ENCODE measurements at places on chromosomes 4 and X.

- DNase-seq = no peak
Measured at GRCh38 chr4:28225689-28226353, 1365.2 kb downstream of the STIM2 start.

DNA sequence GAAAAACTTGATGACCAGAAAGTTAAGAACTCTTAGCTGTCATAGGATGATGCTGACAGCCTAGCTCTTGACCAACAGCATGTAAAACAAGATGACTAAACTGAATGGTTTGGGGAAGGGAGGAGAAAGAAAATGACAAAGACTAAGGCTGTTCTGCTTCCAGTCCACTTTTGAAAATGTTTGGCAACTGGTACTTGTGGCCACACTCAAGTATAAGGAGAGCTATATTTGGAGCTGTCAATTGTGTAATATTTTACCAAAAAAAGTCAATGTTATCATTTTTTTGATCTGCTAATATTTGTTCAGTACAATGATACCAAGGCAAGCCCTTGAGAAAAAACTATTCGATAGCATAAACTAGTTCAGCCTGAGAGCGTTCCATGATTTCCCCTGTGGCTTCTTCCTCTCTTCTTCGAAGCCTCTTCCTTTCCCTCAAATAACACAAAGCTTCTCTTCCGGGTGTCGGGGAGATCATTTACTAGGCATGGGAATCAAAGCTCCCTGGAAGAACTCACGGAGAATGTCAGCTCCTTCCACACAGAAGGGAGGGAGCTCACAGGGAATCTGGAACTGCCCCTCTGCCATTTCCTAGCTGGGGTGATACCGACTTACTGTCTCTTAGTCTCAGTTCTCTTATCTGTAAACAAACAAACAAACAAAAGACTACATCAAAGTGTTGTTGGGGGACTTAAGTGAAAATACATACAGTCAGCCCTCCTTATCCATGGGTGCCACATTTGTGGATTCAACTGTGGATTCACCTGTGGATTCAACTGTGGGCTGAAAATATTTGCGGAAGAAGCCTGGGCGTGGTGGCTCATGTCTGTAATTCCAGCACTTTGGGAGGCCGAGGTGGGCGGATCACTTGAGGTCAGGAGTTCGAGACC lies 82.6 kb downstream of the SCD5 start:
- DNase-seq = no peak

DNA sequence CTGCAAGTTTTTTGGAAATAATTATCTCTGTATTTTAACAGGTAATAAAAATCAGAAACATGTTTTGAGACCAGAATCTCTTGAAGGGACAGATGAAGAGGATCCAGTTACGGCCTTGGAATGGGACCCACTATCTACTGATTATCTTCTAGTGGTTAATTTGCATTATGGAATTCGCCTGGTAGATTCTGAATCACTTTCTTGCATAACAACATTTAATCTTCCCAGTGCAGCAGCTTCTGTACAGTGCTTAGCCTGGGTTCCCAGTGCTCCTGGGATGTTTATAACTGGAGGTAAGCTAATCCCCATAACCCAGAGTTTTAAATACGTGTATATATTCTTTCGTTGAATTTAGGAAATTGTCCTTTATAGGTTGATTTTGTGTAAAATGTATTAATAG lies 59.4 kb downstream of the WDR17 start:
- DNase-seq = no peak

- DNase-seq = no peak
Measured at GRCh38 chr4:142493255-142494110, 352.6 kb downstream of the INPP4B start.

- no peak for DNase-seq
Measured at GRCh38 chrX:154026136-154027021, 6.7 kb upstream of the IRAK1 start.

DNA sequence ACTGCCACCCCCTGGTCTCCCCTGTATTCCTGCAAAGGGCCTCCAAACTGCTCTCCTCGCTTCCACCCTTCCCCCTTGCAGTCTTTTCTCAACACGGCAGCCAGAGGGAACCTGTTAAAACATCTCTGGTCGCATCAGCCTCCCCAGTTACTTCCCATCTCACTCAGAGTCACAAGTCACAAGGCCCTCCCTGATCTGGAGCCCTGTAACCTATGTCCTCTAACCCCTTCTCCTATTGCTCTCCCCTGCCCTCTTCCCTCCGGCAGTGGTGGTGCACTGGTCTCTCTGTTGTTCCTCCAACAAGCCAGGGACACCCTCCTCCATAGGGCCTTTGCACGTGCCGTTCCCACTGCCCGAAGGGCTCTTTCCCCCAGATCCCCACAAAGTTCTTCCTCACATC lies 73.2 kb downstream of the SH3KBP1 start:
- DNase-seq = no peak

GRCh38 chr4:88697588-88698329 lies at the start of gene NAP1L5:
Gene NAP1L5 (minus strand): TSS chr4:88697829. CDS start chr4:88697754, 75 bp downstream.
- DNase-seq = no peak

- no peak for DNase-seq
Measured at GRCh38 chr4:36353998-36354397, 72.6 kb downstream of the DTHD1 start.

GRCh38 chr4:69727926-69728325 lies 32.5 kb downstream of the SULT1B1 start:
- no peak for DNase-seq

DNA sequence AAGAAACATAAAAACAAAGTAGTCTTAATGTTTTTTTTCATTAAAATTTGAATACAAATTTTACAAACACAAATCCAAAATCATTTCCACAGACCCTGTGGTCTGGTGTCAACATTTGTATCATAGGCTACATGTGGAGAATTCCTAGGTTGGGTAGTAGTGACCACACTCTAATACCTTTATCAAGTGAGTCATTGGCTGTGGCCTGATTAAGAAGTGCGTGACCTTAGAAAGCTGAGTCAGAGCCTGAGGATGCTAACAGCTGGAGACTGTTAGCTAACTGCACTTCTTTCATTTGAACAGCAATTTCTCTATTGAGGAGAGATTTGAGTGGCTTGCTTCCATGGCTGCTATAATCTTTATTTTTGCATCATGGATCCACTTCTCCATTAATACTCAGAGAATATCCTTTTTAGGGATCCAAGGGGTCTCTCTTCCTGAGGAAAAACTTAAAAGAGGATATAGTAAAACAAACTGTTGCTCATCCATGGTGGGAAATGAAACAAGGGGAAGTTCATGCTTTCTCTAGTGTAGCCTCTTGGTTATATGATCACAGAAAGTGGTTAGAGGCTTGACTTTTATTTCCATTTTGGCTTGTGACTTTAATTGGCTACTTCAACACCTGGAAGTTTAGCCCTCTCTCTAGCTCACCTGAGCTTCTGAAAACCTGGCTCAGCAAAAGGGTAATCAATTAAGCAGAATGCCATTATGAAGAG lies 335.8 kb downstream of the PABPC4L start:
- no peak for DNase-seq

GRCh38 chr4:7199771-7200441 lies 7.6 kb downstream of the SORCS2 start:
- no peak for DNase-seq

DNA sequence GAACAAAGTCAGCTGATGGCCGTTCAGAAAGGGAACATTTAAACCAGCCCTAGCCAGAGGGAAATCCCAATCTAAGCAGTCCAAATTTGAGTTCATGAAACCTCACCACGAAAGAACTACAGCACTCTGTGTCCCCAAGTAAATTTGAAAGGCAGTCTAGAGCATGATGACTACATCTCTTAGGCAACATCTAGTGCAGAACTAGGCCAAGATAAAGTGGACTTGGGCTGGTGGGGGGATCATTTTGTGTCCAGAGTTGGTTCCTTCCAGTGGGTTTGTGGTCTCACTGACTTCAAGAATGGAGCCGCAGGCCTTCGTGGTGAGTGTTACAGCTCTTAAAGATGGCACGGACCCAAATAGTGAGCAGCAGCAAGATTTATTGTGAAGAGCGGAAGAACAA lies 64.9 kb downstream of the KLHL4 start:
- no peak for DNase-seq

- no peak for DNase-seq
Measured at GRCh38 chrX:107551546-107551945, 76.8 kb upstream of the PRPS1 start.

DNA sequence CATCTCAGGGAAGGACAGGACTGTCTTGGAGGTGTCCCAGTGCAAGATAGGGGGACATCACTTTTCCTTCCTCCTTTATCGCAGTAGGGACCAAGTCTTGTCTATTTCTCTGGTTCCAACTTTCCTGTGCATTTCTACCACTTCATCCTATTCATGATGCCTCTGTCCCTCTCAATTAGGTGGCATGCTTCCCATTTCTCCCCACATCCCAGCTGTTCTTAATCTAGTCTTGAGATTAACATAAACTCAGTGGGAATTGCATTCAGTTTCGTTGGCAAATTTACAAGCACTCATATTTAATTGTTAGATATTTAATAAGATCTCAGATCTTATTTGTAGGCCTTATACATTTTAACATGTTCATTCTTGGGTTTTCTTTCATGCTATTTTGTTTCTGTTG lies 15.7 kb upstream of the ODAM start:
- DNase-seq = no peak

DNA sequence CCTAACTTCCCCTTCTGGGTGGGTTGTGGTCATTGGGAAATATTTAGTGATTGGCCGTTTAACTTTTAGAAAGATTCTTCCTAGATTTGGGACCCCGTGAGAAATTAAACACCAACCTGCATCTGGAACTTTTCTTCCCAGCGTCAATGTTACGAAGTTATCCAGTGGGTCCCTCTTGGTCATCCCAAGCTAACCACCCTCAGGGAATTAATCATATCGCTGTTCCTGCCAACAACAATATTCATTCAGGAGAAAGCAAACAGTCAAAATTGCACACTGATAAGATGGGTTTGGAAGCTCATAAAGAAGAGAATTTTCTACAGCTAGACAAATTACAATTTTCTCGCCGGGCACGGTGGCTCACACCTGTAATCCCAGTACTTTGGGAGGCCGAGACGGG lies 121.2 kb upstream of the STX18 start:
- DNase-seq = no peak

GRCh38 chr4:26197018-26197779 lies 123.6 kb upstream of the RBPJ start:
- no peak for DNase-seq

- no peak for DNase-seq
Measured at GRCh38 chr4:180436361-180436760, 1806.8 kb upstream of the TENM3 start.

DNA sequence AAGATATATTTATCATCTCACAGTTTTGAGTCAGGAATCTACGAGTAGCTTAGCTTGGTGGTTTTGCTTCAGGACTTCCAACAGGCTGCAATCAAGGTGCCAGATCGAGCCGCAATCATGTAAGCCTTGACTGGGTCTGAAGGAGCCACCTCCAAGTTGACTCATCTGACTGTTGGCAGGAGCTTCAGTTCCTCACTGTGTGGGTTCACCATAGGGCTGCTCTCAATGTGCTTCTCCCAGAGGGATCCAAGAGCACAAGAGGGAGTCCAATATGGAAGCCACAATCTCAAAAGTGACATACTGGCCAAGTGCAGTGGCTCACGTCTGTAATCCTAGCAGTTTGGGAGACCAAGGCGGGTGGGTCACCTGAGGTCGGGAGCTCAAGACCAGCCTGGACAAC lies 26.5 kb downstream of the DCHS2 start:
- no peak for DNase-seq

GRCh38 chr4:81404294-81404693 lies 67.4 kb downstream of the RASGEF1B start:
- DNase-seq = no peak
